ENCODE measurements at places on chromosomes 2 and 18. TPM values are rescaled to one million over a fixed set of nuclear protein-coding genes. Genes with fewer than 3 reads are reported as not detected.
A peak's percentile ranks its signal among the peaks of the same experiment; 100 is the strongest.

- no peak for DNase-seq
These were observed 442.2 kb upstream of the RAB12 start for GRCh38 chr18:8167026-8167425.

The CRACDL gene
- total RNA-seq = 1.4 TPM

GRCh38 chr2:44652701-44653100, 288.8 kb upstream of the SIX3 start:
- no peak for DNase-seq

The TDRD15 gene
- not detected for total RNA-seq

GRCh38 chr2:11746807-11747459, 501 bp downstream of the LPIN1 start:
- DNase-seq = peak; percentile 25

- no peak for DNase-seq
These were observed 235.2 kb downstream of the LDLRAD4 start for GRCh38 chr18:13453714-13454113.

- peak; percentile 50 for DNase-seq
These were observed 635.7 kb downstream of the NRXN1 start for GRCh38 chr2:50396298-50396631.

The TSPYL6 gene
- total RNA-seq = not detected

DNA sequence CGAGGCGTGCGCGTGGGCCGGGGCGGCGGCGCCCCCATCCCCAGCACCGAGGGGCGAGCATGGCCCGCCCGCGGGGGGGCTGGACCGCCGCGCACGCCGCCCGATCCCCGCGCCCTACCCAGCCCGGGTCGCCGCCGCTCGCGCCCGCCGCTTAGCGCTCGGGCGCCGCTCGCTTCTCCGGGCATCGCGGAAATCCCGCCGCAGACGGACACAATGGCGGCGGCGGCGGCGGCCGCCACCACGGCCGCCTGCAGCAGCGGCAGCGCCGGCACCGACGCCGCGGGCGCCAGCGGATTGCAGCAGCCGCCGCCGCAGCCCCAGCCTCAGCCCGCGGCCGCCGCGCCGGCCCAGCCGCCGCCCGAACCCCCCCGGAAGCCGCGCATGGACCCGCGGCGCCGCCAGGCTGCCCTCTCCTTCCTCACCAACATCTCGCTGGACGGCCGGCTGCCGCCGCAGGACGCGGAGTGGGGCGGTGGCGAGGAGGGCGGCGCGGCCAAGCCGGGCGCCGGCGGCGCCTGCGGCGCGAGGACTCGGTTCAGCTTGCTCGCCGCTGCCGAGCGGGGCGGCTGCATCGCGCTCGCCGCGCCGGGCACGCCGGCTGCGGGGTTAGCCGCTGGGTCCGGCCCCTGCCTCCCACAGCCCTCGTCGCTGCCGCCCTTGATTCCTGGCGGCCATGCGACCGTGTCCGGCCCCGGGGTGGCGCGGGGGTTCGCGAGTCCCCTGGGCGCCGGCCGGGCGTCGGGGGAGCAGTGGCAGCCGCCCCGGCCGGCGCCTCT, 453 bp downstream of the CABLES1 start:
- no peak for DNase-seq

DNA sequence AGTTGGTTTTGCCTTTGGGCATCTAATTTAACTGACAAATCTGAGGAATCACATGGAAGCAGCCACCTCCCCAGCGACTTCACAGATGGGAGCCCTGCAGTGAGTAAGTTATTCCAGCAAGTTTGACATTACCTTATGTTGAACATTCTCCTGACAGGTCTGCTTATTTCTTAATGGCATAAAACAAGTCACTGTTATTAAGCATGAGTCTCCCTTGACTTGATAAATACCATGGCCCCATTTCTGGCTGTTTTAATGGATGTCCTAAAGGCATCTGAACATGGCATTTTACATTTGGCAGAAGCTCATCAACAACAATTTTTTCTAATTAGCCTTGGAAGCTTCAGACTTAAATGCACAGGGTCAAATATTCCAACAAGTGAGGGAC, 92.6 kb upstream of the CREB1 start:
- DNase-seq = no peak

The ACTG2 gene
- not detected for total RNA-seq

The RAB31 gene
- total RNA-seq = 47.7 TPM

The XPO1 gene
- 154 TPM for total RNA-seq
